ENCODE measurements at places on chromosomes 3 and 15. TPM values are rescaled to one million over a fixed set of nuclear protein-coding genes. Genes with fewer than 3 reads are reported as not detected.

PARP15 gene
- 0.30 TPM for polyA plus RNA-seq

IGDCC3 gene
- polyA plus RNA-seq, result 14.8 TPM

SOX14 gene
- 0.18 TPM for polyA plus RNA-seq

IMPG2 gene
- 0.15 TPM for polyA plus RNA-seq

ZNF662 gene
- not detected for polyA plus RNA-seq

TRIM71 gene
- polyA plus RNA-seq, result 1.9 TPM

CLRN1 gene
- polyA plus RNA-seq, result not detected

TIGIT gene
- 0.19 TPM for polyA plus RNA-seq
